ENCODE measurements at places on chromosomes 1 and 21. TPM values are rescaled to one million over a fixed set of nuclear protein-coding genes. Genes with fewer than 3 reads are reported as not detected.

ABCA4 gene
- total RNA-seq = 0.44 TPM

- DNase-seq = peak; percentile 42
These were observed 50.1 kb downstream of the LAMC1 start for GRCh38 chr1:183073320-183073719.

DNA sequence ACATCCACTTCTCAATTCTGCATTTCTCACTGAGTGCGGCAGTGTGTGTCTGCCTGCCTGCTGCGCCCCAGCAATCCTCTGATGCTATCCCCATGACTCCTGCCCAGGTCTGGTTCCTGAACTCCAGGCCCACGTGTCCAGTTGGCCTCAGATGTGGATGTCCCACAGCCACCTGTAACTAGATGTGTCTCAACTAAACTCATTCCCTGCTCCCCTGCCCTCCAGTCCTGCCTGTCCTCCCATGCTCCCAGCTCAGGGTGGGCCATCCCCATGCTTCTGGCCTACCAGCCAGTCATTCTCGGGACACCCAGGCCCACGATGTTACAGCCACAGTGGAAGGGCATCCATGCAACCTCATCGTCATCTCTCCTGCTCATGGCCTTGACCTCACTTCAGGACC lies 76.8 kb downstream of the STUM start:
- no peak for DNase-seq

SAMD11 gene
- 4.1 TPM for total RNA-seq

All from thyroid gland (tissue), 4 donors.